ENCODE measurements at places on chromosomes 4 and X. TPM values are rescaled to one million over a fixed set of nuclear protein-coding genes. Genes with fewer than 3 reads are reported as not detected.

DNA sequence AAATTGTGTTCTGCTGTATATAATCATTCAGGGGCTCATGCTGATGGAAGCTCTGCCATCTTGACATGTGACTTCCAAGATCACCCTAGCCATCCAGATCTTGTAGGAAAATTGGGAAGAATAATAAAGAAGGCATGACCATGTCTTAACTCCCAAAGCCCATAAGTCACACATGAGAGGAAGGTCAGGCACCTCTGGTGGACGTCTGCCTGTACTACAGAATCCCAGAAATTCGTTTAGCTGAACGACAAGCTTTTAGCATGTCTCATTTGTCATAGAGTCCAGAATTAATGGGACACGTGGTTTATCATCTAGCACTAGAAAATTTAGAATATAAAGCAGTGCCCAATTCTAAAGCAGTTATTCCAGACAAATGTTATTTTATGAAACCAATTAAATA lies 212.7 kb downstream of the CENPC start:
- DNase-seq, result no peak

GRCh38 chr4:140134746-140135425 lies 19.1 kb downstream of the MAML3 start:
- no peak for DNase-seq

- no peak for DNase-seq
Observed at GRCh38 chrX:116318672-116319071, 117.7 kb upstream of the SLC6A14 start.

GRCh38 chrX:6917666-6918065 lies 229.8 kb upstream of the STS start:
- DNase-seq, result no peak

DNA sequence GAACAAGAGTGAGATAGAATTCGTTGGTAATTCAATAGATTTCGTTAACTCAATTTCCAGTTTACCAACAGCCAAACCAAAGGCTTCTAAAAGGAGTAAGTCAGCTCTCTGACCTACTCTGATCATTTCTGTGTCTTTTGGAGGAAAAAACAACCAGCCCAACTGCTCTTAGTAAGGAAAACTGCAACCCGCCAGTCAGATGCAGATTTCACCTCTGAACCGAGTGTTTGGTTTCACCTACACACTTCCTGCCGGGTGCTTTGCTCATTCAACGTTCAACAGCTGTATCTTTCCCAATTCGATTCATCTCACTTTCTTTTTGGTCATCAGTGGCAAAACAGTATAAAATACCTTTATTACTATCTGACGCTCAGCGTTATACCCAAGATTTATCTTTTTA lies 24.5 kb downstream of the TMSB4X start:
- DNase-seq, result no peak

DNA sequence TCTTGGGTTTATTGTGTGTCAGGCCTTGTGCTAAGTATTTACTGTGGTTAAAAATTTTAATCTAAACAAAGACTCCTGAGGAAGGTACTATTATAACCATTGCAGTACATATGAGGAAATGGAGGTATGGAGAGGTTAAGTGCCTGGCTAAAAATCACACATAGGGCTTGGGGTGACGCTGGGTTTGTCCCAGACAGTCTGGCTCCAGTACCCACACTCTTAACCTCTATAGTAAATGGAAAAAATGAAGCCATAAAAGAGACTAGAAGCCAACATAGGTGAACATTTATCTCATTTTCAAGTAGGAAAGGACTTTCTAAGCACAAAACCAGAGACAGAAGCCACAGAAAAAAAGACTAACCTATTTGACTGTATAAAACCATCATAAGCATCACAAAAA lies 1.9 kb downstream of the FOXP3 start:
- DNase-seq, result no peak

DNA sequence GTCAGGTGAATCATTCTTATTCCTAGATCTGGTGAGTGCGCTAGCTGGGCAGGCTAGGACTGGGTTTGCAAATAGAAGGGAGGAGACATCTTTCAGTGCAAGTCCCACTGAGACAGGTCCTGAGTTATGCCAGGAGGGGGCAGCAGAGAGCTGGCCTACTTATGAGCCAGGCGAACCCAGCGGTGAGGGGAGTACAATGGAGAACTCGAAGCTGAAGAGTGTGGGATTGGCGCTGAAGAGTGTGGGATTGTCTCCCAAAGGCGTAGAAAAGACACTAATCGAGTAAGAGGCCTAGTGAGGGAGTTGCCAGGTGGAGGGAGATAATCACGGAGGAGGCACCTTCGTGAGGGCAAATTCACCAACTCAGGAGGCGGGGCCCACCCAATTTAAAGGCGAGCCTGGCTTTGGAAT lies 91.7 kb upstream of the CXorf66 start:
- DNase-seq, result peak; percentile 90

Gene CT47C1
- not detected for total RNA-seq

DNA sequence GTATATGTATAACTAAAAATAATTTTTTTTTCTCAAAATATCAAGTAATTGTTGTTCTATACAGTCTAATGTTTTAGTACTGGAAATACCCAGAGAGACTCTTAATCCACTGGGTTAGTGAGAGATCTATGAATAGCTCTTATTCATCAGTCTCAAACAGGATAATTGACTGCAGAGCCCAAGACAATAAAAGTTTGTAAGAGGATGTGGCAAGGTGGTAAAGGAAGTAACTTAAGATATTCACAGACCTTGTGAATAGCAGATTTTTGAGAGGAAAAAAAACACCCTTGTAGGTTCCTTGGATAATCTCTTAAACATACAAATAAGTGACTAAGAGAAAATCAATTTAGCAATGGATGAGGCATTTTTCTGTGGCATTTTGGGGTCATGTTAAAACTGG lies 210.9 kb upstream of the FAM241A start:
- no peak for DNase-seq

- no peak for DNase-seq
Observed at GRCh38 chr4:10684631-10685030, at the start of gene CLNK. Gene CLNK (minus strand): TSS chr4:10684768. CDS start chr4:10667869, 16,899 bp downstream.

GRCh38 chr4:48262484-48262883 lies 7.2 kb downstream of the TEC start:
- DNase-seq, result no peak

DNA sequence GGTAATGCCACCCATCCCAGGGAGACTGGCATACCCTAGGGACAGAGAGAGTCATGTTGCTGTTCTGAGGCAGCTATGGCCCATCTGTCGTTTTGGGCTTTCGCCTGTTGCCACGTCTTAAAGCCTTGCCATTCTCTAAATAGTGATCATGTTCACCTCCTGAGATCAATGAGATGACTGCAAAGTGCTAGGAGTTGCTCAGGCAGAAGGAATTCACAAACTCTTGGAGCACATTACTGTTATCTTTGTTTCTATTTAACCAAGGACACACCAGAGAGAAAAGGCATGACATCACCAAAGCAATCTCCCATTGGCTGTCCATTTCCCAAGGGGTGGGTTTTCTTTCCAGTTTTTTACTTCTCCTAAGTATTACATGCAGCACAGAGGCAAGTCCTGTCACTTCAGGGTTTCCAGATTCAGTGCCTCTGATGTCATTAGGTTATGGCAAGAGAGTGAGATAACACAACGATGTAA lies 37.1 kb upstream of the SETD7 start:
- DNase-seq, result no peak

- peak; percentile 87 for DNase-seq
Observed at GRCh38 chrX:150508451-150509367, 59.7 kb upstream of the MTM1 start.

Gene ZXDB
- total RNA-seq, result 7.8 TPM

- no peak for DNase-seq
Observed at GRCh38 chr4:1746919-1747602, 25.7 kb downstream of the TACC3 start.

DNA sequence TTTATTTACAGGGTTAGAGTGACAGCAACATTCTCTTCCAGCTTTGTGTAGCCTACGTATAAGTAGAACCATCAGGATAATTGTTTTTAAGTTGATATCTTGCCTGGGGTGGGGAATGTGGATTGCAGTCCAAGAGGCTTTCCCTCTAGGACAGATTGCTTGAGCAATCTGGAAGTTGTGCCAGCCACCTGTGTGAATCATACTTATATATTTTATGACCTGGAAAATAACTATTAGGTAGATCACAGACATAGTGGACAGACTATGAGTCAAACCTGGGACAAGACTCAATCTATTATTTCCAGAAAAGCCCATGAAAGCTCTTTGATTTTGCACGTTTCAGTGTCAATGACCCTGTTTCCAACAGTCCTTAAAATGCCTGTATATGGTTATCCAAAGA lies 98.9 kb downstream of the TLL1 start:
- no peak for DNase-seq

Gene GIMD1
- not detected for total RNA-seq

Gene OTOP1
- total RNA-seq, result not detected

Gene RPA4
- 1.4 TPM for total RNA-seq

GRCh38 chr4:54550395-54551171 lies 107.2 kb upstream of the KIT start:
- DNase-seq, result no peak

Gene SUPT20HL1
- 0.69 TPM for total RNA-seq

DNA sequence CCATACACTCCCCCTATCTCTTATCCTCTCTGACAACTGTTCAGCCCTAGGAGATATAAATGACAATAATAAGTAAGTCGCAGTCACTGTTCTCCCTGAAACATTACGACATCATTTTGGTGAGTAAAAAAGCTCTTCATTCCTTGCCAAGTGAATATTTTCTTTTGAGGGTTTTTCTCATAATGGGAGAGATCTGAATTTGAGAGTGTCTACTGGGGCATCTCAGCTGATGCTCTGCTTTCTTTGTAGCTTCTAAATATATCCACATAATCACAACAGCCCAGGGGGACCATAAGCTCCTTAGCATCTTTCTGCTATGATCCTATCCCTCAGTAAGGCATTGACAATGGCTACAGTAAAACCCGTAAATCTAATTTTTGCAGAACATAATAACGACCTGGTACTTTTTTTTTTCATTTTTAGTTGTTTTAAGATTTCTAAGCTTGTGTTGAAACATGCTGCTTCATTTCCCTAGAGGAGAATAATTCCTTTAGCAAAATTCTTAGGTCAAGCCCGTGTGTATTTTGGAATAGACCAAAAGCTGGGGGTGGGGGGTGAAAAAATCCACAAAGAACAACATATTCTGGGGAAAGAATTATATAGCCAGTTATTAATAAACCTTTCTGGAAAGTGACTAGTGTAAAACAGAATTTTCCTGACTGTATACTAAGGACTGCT lies 78.1 kb upstream of the GPM6B start:
- DNase-seq, result no peak

DNA sequence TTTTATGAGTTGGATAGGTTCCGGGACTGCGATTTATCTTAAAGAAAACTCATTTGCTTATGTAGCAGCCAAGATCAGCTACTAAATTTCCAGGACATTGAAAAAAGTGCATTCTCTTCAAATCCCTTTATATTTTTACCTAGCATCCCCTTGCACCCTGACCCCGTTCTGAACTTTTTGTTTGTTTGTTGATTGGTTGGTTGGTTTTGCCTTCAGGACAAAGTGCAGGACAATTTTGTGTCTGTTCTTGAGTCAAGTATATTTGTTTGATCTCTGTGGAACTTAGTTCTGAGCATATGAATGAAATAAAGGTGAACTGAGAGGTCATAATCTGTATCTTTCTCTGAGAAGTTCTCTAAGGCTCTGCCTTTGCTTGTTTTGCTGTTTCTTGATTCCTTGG lies 12.8 kb upstream of the TAPT1 start:
- no peak for DNase-seq

DNA sequence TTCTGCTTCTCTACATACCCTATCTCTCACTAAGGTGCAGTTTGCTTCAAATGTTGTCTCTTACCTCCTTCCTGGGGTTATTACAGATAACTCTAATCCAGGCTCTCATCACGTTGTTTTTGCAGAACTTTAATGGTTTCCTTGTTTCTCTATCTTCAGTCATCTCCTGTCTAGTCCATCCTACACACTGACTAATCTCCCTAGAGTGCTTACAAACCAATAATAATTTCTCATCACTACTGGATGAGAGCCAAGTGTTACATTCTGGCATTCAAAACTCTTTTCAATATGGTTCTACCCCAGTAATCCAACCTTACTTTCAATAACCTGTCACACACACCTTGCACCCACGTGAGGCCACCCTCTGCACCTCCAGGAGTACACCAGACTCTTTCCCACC lies 86.1 kb downstream of the SYNPO2 start:
- DNase-seq, result no peak

DNA sequence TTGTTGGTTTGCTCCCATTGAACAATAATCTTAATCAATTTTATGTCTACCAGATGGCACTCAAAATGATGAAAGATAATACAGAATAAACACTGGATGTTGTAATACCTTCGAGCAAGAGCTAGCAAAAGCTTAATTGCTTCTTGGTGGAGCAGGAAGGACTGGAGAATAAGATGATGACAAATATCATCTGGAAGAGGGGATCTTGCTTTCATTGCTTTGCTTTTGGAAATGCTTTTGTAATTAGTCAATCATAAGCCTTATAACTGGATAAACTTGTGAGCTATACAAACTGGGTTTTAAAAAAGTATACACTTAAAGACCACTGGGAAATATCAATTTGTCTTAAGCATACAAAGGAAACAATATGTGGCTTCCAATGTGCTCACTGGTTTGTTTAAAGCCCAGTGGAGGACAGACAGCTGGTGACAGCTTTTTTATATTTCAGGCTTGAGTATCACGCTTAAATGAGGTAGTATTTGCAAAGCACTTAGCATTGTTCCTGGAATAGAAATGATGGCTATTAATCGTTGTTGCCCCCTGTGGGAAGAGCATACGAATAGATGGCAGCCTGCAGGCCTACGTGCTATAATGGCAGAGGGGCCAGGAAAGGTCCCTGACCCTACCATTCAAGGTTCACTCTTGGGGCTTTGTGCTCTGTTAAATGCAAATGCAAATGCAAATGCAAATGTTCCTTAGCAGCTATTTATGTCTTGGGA lies 61.2 kb downstream of the TMEM150C start:
- DNase-seq, result no peak

Gene SPARCL1
- 836 TPM for total RNA-seq

Gene AKAP4
- total RNA-seq, result not detected

GRCh38 chr4:150061086-150061776 lies 17.0 kb upstream of the DCLK2 start:
- no peak for DNase-seq

GRCh38 chr4:189377569-189377968 lies 563.1 kb upstream of the FRG1 start:
- no peak for DNase-seq

All from posterior vena cava (tissue), 2 donors.